ENCODE measurements at places on chromosomes 13 and 19.

GRCh38 chr19:30682146-30682998 lies 310.2 kb downstream of the ZNF536 start:
- DNase-seq: no peak

DNA sequence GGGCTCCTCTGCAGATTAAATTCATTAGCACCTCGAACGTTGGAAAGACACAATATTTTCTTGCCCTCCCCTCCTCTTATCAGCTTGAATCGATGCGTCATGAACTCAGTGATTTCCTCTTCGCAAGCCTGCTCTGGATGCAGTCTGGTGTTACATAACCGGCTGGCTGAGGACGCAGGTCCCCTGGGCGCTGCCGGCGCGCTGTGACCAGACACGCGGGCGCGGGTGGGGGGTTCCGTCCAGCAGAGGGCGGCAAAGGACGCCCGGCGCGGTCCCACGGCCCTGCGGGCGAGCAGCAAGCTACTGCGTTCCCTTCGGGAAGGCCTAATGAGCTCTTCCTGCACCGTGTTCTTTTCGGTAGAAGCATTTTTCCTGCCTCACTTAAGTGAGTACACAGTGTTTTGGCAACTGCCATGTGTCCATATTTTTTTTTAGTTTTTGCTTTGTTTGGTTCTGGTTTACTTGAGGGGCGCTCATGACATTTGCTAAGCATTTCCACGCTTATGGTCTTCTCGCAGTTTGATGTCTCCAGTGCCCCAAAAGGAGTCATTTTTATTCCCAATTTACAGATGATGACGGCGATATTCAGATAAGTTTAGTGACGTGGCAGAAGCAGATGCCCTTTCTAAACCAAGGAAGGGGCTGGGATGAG lies 112.2 kb upstream of the MBNL2 start:
- peak; percentile 93 for DNase-seq

GRCh38 chr13:59444210-59444857 lies 719.4 kb downstream of the DIAPH3 start:
- no peak for DNase-seq

- no peak for DNase-seq
Observed at GRCh38 chr19:29389495-29389894, 136.3 kb upstream of the VSTM2B start.

DNA sequence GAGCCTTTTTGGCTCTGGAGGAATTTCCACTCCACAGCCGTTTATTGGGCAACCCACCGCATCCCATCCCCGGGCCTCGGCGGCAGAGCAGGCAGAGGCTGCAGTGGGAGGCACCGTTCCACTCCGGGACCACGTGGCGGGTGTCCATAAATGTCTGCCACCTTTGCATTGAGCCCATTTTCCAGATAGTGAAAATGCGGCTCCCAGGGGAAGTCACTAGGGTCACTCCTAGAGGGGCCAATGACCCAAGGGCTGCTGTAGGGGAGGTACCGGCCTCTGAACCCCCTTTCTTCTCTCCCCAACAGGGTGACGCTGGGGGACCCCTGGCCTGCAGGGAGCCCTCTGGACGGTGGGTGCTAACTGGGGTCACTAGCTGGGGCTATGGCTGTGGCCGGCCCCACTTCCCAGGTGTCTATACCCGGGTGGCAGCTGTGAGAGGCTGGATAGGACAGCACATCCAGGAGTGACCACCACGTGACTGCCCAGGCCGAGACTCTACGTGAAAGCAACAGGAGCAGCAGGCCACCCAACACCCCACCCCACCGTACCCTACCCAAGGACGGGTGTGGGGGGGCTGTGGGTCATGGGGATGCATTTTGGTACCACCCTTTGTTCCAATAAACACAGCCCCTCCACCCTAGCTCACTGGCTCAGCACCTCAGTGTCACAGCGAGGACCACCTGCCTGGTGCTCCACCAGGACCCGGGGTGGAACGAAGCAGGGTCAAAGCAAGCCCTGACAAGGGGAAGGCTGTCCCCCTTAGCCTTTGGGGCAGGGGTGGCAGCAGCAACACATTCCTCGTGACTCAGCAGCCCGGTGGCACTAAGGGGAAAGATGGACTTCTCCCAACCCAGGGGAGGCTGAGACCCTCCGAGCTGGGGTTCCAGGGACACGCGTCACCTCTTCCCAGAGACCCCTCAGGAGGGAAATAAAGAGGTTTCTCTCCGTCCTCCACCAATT lies 1.5 kb downstream of the TIMM13 start:
- no peak for DNase-seq

- DNase-seq: no peak
Observed at GRCh38 chr19:5954293-5954692, 23.6 kb downstream of the RANBP3 start.

- peak; percentile 99 for DNase-seq
Observed at GRCh38 chr19:52189735-52190486, at the start of gene PPP2R1A. PPP2R1A (plus strand) TSS chr19:52190052; CDS start chr19:52190097, 45 bp downstream.

DNA sequence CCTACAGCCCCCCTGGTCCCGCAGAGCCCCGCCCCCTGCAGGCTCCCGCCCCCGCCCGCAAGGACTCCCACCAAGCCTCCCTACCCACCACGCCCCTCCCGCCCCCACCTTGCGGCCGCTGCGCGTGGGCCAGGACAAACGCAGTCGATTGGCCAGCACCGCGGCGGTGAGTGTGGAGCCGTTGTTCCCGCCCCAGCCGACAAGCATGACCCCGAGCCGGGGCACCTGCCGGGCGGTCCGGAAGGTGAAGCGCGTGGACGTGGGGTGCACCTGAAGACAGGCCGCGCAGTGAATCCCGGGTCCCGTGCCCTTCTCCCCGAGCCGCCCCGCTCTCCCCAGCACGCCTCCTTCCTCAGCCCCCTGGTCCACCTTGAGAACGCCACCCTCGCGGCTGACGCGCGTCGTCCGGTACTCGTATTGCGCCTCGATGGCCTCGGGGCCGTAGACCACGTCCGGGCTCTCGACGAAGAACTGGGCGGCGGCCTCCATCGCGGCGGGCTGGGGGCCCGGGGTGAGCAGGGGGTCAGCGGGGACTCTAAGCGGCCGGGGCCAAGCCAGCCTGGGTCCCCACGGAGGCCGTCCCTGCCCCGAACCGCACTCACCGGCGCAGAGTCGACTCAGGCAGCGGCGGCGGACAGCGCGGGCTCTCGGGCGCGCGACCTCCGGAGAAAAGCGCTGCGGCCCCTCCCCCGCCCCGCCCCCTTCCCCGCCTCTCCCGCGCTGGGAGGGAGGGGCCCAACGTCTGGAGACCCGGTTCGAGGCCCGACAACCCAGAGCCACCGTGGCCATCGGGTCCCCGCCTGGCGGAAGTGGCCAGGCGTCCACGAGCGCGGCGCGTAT lies at the start of gene ISYNA1:
TSS of gene ISYNA1 (minus strand) at position 643 of the 840 bp plus-strand sequence. CDS start at position 489, 154 bp downstream.
- DNase-seq: peak; percentile 80

- no peak for DNase-seq
Observed at GRCh38 chr13:90751026-90751425, 596.5 kb upstream of the MIR17HG start.

GRCh38 chr19:43525836-43526771 lies 897 bp downstream of the ETHE1 start:
- no peak for DNase-seq
